ENCODE measurements at places on chromosomes 12 and 14.

GRCh38 chr14:54909817-54910558 is 7.4 kb upstream of the GCH1 start:
- DNase-seq: no peak

DNA sequence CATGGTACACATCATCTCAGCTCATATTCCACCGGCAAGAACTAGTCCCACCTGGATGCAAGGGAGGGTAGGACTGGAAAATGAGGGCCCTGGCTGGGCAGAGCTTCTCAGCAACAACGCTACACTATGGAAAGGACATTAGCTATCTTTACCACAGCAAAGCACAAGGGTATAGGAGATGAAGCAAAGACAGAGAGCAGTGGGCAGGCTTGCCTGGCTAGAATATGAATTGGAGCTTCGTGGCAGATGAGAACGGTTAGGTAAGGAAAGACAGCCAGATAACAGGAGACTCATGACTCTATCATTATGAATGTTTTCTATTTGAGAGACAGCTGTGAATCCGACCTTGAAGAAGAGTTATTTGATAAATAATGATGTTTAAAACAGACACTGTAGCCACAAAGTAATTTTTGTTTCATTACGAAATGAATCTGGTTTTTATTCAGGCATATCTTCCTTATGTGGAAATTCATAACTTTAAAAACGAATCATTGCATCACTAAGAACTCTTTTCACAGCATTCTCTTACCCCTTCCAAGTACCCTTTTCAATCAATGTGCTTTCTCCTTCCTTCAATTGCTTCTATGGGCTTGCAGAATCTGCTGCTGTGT is 59.1 kb upstream of the PCED1B start:
- no peak for DNase-seq

DNA sequence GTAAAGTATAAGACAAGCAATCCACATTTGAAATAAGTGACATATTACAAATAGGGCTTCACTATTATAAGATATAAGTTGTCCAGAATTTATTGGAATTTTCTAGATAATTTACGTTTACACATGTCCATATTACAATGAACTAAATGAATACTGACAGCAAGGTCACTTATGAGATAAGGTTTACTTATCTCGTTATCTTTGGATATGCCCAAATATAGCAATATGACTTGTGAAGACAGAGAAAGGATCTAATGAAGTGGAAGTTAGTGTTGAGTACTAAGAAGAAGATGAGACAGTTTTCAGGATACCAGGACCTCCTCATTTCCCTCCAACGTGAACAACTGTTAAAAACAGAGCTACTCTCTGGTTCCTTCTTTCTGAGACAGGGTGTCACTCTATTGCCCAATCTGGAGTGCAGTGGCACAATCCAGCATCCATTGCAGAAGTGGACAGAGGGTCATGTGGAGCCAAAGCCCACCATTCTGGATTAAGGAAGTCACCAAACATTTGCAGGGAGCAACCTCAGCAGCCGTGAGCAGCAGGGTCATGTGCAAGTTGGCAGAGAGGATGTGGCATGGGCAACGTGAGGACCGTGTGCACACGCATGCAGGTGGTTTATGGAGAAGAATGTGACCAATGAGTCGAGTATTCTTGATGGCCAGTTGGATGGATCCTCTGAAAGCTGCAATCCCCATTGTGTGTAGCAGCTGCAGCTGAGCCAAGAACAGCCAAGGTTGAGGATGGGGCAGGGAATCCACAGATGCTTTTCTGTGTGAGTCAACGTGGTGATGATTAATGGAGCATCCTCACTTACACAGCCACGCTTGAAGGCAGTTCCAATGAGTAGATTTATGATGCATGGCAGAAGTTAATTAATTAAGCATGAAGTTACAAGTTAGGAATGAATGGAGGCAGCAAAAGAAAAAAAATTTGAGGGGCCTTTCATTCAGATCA is 111.0 kb downstream of the BICD1 start:
- DNase-seq: no peak

- no peak for DNase-seq
These were observed 13.8 kb downstream of the PRPF40B start for GRCh38 chr12:49636979-49637755.

- no peak for DNase-seq
These were observed 29.2 kb downstream of the PRMT8 start for GRCh38 chr12:3520168-3520567.

- no peak for DNase-seq
These were observed 104.5 kb upstream of the MED13L start for GRCh38 chr12:116381744-116382685.

DNA sequence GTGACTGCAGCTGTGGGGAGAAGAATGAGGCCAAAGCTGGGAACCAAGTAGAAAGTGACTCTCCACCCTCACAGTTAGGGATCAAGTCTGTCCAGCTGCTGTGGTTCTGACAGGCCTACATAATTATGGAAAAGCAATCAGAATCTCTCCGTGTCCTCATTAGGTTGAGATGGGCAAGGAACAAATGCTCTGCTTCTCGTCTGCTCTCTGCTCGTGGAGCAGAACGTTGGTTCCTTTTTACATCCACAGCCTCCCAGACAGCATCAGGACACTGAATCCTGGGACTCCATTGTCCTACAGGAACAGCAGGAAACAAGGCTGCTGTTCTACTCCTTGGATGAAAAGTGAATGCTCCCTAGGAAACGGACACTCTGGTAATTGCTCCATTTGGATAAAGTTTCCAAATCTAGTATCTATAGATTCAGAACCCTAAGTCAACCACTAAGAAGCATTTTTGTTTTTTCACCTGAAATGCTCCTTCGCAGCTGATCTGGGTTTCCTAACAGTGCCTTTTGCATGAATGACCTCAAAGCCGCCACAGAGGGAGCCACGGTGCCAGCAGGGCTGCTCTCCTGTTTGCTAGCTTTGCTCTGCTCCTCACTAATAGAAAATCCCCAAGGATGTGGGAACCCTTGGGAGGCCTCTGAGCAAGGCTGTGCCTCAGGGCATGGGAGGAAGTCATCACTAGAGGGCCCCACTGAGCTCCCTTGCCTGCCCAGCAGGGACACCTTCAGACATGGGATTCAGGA is 102.0 kb downstream of the EGLN3 start:
- DNase-seq: peak; percentile 11

GRCh38 chr12:91108196-91108755 is 3.0 kb downstream of the LUM start:
- DNase-seq: no peak

DNA sequence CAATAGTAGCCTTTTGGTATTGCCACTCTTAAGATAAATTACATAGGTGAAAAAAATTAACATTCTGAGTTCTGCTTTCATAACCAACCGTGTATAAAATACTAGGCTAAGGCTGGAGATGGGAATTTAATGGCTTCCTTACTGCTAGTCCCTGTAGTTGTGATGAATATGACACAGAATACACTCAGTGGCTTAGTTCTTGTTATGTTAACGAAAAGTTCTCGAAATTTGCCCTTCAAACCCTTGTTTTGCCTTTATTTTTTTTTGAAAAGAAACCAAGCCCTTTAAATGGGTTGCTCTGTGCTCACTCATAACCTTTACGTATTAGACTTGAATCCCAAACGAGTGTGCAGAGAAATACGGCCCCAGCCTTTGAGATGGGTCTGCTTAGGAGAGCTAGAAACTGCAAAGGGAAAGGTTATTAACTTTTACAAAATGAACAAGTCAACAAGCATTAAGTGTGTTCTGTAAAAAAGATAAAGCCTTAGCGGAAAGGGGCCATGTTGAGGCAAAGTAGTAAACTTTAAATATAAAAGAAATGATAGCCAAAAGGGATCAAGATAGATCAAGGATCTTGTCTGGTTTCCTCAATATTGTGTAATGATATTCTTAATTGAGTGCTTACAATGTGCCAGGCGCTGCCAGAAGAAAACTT is 1.7 kb downstream of the NUDT4 start:
- no peak for DNase-seq

DNA sequence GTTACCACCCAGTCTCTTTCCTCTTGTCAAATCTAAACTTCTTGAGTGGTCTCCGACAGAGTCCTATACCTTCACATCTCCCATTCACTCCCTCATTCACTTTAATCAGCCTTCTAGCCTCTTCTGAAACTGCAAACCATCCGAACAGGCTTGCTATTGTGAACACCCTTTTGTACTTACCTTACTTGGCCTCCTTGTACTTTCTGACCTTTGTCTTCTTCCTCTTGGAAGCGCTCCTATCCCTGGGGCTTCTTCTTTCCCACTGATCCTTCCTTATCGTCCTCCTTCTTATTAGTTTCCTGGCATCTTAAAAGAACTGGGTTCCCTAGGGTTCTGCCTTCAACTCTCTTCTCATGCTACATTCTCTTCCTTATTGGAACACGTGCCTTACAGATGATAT is 76.9 kb upstream of the HIF1A start:
- DNase-seq: no peak

DNA sequence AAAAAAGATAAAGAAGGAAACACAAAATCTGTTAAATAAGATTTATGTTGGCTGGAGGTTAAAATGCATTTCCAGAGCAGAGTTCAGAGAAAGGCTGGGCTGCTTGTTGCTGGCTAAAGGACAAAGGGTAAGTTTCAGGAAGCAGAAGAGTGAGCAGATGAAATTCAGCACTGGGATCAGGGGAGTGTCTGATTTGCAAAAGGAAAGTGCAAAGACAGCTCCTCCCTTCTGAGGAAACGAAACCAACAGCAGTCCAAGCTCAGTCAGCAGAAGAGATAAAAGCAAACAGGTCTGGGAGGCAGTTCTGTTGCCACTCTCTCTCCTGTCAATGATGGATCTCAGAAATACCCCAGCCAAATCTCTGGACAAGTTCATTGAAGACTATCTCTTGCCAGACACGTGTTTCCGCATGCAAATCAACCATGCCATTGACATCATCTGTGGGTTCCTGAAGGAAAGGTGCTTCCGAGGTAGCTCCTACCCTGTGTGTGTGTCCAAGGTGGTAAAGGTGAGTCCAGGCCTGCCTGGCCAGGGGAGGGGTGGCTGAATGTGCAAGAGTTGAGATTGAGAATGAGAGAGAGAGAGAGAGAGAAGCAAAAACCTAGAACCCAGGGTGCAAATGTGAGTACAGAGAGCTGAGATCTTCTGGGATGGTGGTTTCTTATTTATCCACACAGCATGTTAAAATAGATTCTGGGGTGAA is at the start of gene OAS1:
Gene OAS1, plus strand, starts transcription at position 251 of the 703 bp plus-strand sequence. Its CDS starts 78 bp downstream, at position 329.
- DNase-seq: no peak

- no peak for DNase-seq
These were observed 3.2 kb downstream of the THTPA start for GRCh38 chr14:23559010-23559925.

GRCh38 chr12:13171921-13172859 is 24.3 kb upstream of the EMP1 start:
- no peak for DNase-seq

- DNase-seq: no peak
These were observed 1.3 kb upstream of the GNPTAB start for GRCh38 chr12:101832030-101832429.

DNA sequence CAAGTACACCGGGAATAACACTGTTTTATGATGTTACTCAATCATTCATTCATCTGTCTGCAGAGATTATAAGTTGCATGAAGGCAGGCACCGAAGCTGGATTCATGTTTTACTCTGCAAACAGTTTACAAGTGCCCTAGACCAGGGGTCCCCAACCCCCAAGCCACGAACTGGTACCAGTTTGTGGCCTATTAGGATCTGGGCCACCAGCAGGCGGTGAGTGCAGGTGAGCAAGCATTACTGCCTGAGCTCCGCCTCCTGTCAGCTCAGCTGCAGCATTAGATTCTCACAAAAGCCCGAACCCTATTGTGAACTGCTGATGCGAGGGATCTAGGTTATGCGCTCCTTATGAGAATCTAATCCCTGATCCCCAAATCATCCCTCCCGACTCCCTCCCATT is 38.1 kb upstream of the PLXNC1 start:
- DNase-seq: no peak

DNA sequence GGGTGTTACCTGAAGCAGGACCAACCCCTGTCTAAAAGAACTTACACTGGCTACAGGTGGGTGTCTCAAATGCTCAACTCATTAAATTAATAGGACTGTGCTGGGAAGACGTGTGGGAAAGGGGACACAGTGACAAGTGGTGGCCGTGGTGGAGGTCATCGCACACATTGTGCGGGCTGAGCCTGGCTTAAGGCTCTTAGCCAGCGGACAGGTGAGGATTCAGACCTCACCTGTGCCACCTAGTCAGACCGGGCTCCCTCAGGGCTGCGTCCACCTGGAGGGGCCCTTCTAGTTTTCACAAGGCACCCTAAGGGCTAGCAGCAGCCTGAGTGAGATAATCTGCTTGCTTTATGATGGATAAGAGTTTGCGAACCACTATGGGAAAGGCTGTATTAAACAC is 125.2 kb upstream of the FKBP4 start:
- DNase-seq: no peak

- no peak for DNase-seq
These were observed 17.3 kb upstream of the KLRB1 start for GRCh38 chr12:9625019-9625418.

GRCh38 chr14:67665868-67666267 is 8.6 kb downstream of the VTI1B start:
- DNase-seq: no peak

DNA sequence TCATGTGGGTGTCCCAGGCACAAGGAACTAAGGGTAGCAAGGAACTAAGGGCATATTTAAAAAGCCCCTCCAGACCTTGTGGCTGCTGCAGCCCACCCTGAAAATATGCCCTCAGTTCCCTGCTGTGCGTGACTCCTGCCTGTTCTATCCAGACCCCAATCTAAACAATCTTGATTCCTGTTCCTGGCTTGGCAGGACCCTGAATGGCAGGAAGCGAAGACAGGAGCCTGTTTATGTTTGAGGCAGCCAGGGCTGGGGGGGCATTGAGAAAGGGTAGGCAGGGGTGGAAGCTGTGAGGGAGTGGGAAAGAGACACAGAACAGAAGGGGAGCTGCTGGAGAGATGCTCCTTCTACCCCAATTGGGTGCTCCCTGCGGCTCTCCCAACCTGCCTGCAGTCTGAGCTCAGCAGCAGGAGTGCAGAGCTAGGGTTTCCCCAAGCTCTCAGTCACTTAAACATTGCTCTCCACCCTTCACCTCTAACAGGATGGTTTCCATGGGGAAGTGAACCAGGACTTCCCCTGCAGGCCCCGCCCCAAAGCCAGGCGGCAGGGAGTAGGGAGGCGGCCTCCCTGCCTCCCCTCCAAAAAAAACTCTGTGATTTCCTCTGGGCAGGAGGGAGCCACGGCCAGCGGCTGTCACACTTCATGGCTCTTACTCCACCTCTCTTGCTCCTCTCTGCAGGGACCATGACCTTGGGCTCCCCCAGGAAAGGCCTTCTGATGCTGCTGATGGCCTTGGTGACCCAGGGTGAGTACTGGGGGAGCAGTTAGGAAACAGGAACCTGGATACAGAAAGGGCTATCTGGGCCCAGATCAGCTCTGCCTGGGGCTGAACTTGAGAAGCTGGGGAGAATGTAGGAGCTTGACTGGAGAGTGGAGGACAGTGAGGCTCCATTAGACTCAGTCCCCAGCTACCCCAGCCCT is 4.7 kb downstream of the ACVRL1 start:
- no peak for DNase-seq

All from NCI-H1048 (cell line).